Effector CD8-positive, alpha-beta T cell (primary cell): ENCODE measurements at places on chromosomes 4 and X.

- no peak for DNase-seq
These were observed 64.7 kb upstream of the NKX1-1 start for GRCh38 chr4:1470816-1471442.

DNA sequence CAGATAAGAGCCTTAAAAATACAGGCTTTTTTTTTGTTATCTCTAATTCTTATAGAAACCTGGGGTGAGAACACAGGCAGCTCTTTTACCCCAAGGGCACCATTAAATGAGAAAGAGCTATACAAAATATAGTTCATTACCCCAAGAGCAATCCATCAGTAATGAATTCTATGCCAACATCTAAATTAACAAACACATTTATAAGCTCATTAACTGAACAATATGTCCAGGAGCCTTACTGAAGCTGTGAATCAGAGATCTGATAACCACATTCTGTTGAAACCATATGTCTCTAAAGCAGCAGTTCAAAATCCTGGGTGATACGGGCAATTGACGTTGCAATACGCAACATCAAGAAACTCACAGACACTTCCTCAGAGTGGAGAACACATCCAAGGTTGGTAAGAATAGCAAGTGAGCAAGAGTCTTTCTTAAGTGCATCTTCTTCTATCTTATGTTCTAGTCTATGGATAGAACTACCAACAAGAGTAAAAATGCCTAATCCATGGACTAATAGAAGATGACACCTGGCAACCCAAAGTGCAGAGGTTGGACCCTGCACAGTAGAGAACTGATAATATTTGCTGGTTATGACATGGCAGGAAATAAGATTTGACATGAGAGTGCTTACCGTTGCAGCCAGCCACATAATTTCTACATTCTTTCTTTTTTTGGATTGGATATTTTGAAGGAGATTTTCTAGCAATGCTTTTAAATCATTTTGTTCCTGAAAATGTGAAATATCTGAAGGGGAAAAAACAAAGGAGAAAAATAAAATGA lies 449.3 kb downstream of the IL15 start:
- DNase-seq = no peak

DNA sequence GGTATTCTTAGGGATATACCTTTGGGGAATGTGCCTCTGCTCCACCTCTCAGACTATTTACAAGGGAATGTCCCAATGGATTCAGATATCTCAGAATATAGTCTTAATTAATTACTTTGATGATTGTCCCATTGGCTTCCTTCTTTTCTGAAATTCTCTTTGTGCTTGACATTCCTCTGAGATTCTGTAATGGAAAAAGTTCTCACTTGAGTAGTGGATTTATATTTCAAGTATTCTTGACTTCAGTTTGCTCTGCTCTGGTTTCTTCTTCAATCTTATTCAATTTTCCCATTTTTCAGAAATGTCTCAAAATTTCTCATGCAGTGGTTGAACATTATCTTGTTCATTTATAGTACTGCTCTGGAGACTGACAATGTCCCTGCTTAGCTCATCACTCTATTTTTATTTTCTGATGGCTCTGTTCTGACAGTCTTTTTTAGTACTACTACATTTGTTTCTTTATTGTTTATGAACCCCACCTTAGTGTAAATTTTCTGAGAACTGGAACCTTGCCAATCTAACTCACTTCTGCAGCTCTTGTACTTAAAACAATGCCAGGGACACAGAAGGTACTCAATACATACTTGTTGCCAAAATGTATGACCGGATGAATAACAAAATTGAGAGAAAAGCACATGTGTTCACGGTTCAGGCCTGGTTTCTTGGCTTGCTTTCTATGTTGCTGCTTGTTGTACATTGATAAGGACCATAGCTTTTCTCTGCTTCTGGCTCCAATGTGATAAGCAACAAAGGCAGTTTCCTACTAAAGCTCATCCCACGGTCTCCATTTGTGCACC lies 471.7 kb downstream of the GASK1B start:
- no peak for DNase-seq

DNA sequence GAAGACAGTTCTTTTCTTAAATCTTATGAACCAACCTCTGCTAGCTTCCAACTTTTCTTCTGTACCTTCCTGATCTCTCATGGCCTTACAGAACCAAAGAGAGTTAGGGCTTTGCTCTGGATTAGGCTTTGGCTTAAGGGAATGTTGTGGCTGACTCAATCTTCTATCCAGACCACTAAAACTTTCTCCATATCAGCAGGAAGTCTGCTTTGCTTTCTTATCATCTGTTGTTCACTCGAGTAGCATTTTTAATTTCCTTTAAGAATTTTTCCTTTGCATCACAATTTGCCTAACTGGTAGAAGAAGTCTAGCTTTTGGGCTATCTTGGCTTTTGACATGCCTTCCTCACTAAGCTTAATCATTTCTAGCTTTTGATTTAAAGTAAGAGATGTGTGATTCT lies 167.0 kb downstream of the TBCK start:
- DNase-seq = no peak

DNA sequence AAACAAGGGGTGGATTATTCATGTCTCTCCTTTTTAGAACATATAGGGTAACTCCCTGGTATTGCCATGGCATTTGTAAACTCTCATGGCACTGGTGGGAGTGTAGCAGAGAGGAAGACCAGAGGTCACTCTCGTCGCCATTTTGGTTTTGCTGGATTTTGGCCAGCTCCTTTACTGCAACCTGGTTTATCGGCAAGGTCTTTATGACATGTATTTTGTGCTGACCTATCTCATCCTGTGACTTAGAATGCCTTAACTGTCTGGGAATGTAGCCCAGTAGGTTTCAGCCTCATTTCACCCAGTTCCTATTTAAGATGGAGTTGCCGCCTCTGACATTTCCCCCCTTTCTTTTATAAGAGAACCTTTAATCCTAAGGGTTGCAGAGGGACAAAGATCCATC lies 45.8 kb downstream of the MGST2 start:
- DNase-seq = no peak

- no peak for DNase-seq
These were observed 120.2 kb upstream of the GK2 start for GRCh38 chr4:79528241-79528706.

- DNase-seq = no peak
These were observed at the start of gene SH3RF1 for GRCh38 chr4:169270810-169271691. Gene SH3RF1, minus strand, starts transcription at chr4:169270956. Its CDS starts 1,744 bp downstream, at chr4:169269212.
